ENCODE measurements at places on chromosomes 16 and 17.

DNA sequence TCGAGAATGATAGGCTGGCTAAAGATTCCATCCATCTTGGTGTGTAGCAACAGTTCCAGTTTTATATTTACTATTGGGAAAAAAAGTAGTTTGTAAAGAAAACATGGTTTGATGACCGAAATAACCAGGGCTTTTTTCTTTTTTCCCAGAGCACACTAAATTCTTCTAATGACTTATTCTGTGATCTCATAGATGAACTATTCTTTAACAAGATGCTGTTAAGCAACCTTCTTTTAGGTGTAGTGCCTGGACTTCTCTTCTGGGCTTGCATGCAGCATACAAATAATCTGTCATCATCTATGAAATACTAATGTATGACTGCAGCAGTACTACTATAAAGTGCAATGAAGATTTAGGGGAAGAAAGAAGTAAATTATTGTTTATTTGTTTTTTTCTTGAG lies 11.0 kb upstream of the CAPNS2 start:
- DNase-seq = no peak

GRCh38 chr17:83196973-83197880 lies 117.8 kb downstream of the METRNL start:
- DNase-seq = no peak

GRCh38 chr17:82962163-82962720 lies 117.2 kb upstream of the METRNL start:
- no peak for DNase-seq

GRCh38 chr17:77470800-77471733 lies 330.3 kb downstream of the SEC14L1 start:
- no peak for DNase-seq

- peak; percentile 2 for DNase-seq
Measured at GRCh38 chr16:4693956-4694641, 737 bp downstream of the NUDT16L1 start.

DNA sequence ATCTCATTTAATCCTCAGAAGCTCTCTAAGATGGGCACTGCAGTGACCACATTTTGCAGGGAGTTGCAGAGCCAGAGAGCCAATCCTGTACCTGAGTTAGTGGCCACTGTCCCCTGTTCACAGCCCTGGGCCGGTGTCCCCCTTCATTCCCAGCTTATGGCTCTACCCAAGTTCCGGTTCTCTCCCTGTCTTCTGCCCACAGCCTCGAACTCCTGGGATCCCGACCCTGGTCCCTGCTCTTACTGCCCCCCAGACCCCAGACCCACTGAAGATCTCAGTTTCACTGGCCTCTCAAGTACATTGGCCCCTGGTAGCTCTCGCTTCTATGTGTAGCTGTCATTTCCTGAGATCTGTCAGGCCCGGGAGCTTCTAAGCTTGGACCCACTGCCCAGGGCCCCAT lies 12.2 kb downstream of the ASGR2 start:
- DNase-seq = no peak

DNA sequence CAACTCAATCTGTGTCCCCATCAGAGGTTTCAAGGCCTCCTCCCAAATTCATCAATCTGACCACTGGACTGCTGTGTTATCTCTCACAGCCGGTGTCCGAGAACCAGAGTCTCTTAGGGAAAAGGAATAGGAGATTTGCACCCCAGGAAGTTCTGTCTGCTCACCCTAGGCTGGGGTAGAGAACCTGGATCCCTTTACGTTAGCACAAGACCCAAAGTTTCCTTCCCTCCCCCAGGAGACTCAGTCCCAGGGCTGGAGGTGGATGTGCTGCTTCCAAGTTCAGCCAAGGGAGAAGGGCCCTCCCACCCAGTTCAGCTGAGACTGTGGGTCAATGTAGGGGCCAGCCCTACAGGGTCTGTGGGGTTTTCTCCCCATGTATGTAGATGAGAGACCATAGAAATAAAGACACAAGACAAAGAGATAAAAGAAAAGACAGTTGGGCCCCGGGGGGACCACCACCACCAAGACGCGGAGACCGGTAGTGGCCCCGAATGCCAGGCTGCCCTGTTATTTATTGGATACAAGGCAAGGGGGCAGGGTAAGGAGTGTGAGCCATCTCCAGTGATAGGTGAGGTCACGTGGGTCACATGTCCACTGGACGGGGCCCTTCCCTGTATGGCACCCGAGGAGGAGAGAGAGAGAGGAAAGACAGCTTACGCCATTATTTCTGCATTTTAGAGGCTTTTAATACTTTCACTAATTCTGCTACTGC lies 22.7 kb upstream of the OR1F1 start:
- no peak for DNase-seq

GRCh38 chr16:89248196-89248982 lies 30.9 kb downstream of the ZNF778 start:
- no peak for DNase-seq

- DNase-seq = no peak
Measured at GRCh38 chr16:1014221-1014620, 32.7 kb downstream of the SOX8 start.

- no peak for DNase-seq
Measured at GRCh38 chr17:64709481-64709880, 47.4 kb upstream of the SMURF2 start.

DNA sequence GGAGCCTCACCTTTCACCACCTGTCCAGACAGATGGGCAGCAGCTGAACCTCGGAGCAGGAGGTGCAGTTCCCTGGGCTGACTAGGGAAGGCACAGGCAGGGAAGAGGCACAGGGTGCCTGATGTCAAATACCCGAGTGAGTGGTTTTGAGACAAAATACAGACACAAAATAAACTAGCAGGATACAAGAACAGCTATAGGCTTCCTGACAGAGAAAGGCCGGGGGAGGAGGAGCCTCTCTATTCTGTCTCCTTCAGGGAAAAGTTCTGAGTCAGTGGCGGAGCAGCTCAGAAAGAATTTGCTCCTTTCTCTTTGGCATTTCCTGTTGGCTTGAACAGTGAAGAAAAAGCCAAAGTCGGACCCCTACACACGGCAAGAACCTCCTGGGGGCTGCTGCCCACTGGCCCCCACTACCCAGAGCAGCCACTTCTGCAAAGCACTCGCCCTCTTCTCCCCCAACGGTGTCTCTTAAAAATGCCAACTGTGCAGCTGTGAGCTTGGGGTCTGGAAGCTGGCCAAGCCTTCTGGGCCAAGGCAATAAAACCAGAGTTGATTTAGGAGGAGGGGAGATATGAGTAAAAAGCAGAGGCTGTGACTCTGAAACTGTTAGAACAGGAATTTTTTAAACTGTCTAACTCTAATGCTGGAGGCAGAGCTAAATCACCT lies 14.4 kb upstream of the FAAP100 start:
- peak; percentile 82 for DNase-seq

DNA sequence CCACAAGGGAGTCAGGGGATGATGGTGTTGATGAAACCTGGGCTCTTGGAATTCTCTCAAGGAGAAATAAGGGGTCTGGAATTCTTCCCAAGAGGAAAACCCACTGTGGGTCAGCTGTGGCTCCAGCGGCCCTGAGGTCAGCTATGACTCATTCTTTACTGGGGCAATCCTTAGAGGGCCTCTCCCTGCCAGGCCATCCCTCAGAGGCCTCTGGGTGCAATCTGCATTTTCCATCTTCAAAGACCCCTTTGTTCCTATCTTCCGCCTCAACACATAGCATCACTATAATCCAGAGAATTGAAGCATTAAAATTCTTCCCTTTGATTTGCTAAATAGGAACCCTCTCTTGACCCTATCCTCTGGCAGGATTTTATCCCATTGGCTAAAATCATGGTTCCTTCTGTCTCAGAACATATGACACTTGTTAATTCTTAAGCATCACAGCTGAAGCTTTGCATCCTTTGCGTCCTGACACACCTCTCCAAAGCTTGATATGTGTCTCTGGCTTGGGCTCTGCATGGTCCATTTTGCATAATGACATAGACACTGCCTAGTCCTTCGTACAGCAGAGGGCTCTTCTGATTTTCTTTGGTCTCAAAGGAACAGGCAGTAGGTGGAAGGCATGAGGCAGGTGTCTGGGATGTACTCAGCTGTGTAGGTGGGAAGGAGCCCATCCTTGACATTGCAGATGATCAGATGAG lies 4.4 kb upstream of the KRT37 start:
- no peak for DNase-seq

DNA sequence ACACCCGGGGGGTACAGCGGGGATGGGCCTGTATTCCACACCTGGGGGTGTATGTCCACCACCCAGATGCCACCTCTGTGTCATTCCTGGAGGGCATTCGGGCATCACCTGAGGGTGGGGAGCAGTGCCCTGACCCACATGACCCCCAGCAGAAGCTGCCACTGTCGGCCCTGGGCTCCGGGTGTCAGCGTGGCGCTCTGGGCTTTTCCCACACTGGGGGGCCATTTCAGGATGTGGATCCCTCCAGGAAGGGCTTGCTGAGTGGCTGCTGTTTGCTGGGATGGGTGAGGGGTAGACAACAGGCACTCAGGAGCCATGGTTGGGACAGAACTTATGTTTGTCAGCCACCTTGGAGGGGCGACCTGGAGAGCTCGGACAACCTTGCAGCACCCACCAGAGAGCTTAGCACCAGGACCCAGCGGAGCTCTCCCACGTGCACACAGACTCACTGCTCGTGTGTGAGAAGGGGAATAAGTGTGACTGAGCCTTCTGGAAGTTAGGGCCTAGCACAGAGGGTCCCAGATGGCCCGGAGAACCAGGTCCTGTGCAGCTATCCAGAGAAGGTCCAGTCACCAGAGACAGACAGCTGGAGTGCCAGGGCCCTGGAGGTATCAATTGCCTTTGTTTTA lies 102.7 kb downstream of the METRNL start:
- no peak for DNase-seq

DNA sequence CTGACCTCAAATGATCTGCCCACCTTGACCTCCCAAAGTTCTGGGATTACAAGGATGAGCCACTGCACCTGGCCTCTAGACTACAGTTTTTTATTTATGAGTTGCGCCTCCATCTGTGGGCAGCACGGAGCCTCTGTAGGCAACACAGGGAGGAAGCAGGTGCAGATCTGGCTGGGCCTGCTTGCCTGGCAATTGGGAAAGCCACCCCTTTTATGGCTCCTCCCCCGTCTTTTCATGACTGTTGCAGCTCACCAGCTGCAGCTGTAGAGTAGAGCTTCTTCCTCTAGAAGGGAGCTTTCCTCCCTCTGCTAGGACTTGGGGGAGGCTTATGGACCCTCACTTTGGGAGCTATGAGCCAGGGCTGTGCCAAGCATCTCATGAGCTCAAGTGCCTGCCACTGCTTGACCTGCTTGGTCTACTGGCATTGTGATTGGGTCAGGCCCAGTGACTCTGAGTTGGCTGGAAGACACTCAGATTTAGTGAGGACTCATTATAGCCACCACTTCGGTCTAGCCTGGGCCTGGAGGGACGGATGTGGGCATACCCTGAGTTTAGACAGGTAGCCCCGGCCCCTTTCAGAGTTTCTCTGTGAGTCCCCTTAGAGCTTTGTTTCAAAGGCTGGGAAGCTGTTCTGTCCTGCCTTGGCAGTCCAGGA lies 6.9 kb upstream of the SLC7A6 start:
- DNase-seq = no peak

GRCh38 chr17:64300699-64300965 lies 37.6 kb upstream of the TEX2 start:
- no peak for DNase-seq

GRCh38 chr16:30786936-30787612 lies at the start of gene ZNF629:
Gene ZNF629, minus strand, starts transcription at chr16:30787205. Its CDS starts 2,723 bp downstream, at chr16:30784482.
- DNase-seq = peak; percentile 57

DNA sequence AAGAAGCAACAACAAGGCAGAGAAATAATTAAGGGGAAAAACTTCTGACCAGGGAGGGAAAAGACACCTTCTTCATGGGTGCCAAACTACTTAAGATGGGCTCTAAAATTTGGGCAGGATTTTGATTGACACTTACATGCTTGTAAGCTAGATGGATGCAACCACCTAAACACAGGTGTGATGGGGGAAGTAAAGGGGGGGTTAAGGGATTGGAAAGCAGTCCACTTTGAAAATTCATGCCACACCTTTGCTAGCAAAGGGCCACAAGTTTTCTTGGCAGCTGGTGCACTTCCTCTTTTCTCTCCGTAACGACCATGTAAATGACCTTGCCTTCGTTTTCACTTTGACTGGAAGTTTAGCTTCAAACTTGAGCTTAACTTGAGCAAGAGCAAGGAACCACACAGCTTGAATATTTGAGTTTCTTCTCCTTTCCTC lies 14.3 kb upstream of the PRKAR1A start:
- DNase-seq = no peak

DNA sequence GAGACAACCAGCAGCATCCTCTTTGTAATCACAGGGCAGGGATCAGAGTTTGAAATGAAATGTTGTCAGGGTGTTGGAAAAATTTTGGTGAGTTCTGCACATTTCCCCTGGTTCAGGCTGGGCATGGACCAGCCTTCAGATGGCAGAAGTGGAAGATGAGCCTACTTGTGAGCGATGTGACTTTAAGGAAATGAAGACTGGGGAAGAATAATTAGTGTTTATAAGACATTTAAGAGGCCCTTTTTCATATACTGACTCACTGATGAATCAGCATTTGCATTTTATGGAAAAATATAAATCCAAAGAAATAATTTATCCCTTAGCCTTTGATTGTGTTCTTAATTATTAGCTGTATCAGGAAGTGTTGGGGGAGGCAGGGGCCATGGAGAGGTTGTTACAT lies 20.9 kb downstream of the GPR179 start:
- DNase-seq = no peak

DNA sequence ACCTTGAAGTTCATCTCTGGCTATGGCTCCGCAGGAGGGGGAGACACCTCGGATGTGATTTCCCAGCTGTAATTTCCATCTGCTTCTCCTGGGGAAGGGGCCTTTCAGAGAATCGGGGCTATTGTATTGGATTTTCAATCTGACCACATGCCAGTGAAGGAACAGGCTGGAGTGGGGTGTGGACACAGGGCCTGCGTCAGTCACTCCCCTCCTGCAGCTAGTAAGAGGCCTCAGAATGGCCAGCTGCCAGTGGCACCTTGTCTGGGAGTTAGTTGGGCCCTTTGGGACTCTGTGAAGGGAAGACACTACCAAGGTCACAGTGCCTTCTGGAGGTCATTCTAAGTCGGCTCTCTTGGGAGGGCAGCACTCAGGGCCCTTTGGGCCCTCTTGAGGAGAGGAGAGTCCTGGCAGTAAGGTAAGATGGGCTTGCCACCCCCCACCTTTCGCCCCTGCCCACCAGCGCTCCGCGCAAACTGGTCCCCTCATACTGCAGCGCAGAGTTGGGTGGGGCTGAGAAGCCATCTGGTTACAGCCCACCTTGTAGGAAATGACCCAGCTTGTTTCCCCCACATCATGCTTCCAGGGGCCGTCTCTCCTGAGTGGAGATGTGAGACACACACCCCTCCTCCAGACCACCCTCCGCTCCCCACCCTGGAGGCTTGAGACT lies 5.4 kb downstream of the NXPH3 start:
- no peak for DNase-seq
